ENCODE measurements at places on chromosomes 1 and 21.

GRCh38 chr1:204915861-204916495 is 45.3 kb downstream of the NFASC start:
- no peak for DNase-seq

DNA sequence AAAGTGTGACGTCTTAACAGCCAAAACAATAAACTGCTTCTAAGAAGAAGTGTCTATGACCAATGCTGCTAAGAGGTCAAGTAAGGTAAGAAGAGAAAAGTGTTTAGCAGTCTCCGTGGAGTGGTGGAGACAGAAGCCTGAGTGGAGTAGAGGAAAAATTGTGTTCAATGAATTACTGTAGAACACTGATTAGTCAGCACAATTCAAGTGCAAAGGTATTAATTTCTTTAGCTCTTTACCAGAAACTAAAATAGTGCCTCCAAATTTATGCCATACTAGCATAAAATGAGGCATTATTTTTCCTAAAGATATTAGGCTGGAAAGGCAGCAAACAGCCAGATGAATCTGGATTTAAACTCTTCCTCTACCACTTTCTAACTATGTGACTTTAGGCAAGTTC is 56.1 kb downstream of the PIK3R3 start:
- no peak for DNase-seq

GRCh38 chr21:14383596-14384180 is 742 bp upstream of the HSPA13 start:
- peak; percentile 44 for DNase-seq

DNA sequence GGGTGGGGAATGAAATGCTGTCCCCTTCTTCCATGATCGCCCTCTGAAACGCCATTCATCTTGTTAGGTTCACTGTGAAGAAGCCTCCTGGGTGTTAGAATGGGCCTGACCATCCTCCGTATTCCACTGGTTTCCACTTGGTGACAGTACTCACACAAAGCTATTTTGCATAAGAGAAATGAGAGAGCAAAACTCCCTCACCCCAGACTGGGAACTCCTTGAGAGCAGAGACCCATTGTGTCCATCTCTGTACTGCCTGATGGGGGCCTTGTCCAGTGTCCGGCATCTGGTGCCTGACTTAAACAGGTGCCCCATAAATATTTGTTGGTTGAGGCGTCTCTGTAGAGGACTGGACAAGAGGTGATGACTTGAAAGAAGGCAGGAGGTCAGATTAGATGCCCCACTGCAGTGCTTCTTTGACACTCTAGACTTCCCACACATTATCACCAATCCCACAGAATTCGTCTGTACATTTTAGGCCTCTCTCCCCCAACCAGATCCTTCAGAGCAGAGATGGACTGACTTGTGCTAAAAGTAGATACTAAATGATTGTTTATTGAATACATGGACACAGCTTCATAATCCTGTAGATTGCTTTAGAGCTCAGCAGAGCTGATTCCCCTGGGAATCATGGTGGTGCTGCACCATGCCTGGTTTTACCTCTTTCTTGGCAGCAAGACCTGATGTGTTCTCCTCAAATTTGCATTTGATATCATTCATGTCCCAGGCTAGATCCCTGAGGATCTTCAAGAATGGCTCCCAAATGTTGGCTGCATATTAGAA is 22.4 kb upstream of the KCNA2 start:
- no peak for DNase-seq

DNA sequence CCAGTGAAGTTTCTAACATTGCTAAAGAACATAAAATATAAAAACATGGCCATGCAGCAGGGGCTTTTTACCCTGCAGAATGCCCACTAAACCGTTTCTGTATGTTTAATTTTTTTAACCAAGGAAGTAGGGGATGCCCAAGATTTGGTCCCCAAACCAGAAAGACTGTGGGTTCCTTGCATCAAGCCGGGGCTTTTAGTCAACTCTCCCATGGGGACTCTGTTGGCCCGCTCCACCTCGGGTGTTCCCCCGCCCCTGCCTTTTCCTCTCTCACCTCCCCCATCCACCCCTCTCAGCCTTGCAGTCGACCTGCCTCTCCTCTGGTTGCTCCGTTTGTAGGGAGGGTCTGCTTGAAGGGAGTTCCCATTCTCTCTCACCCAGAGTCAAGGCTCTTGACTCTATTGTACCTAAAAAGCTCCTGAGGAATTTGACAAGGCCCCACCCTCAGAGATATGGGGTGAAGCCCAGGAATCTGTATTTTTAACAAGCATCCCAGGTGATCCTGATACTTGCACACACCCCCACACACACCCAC is 117.5 kb downstream of the TOMM20 start:
- peak; percentile 74 for DNase-seq

GRCh38 chr1:111930356-111930755 is 59.1 kb downstream of the KCND3 start:
- no peak for DNase-seq

All from OCI-LY7 (cell line).